ENCODE measurements at places on chromosomes 4 and X.

- DNase-seq, result no peak
Measured at GRCh38 chr4:51885363-51885762, 42.4 kb downstream of the DCUN1D4 start.

- no peak for DNase-seq
Measured at GRCh38 chr4:38831653-38832052, 25.0 kb downstream of the TLR6 start.

DNA sequence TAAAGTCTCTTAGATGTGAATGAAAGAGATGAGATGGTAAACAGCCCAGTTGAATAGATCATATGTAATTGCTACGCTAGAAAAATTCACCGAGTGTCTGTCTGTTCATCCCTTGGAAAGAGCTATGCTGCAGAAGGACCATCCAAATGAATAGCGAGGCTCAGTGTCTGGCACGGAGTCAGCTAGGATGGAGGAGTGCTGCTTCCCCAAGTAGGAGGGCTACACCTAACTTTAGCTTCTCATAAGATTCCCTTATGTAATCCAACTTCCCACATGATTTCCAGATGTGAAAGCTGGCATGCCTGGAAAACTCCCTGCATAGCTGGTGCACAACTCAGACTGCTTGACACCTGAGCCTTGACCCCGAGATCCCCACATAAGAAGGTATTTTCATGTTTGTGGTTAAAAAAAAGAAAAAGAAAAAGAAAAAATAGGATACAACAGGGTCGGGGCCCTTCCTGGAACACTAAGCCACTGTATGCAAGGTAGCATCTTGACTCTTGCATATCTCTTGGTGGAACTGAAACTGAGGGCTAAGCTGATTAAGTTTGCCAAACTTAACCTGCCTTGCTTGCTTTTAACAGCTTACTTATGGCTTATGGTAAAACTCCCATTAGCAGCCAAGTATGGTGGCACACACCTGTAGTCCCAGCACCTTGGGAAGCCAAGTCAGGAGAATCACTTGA lies 82.3 kb downstream of the FREM3 start:
- DNase-seq, result no peak

DNA sequence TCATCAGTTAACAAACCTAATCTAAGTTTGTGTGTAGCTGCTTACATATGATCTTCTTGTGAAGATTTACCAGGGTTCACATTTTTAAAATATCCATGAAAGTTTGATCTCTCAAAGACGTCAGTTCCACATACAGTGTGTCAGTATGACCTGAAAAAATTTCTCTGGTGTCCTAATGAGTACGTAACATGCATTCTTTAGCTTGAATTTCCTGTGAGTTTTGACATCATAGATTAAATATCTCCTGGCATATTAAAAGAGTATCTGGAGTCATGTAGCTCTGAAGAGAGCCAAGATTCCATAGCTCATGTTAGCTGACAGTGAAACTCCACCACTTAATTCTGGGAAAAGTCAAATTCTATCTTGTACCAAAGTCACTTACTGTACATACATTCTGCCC lies 43.9 kb upstream of the PDLIM5 start:
- no peak for DNase-seq

DNA sequence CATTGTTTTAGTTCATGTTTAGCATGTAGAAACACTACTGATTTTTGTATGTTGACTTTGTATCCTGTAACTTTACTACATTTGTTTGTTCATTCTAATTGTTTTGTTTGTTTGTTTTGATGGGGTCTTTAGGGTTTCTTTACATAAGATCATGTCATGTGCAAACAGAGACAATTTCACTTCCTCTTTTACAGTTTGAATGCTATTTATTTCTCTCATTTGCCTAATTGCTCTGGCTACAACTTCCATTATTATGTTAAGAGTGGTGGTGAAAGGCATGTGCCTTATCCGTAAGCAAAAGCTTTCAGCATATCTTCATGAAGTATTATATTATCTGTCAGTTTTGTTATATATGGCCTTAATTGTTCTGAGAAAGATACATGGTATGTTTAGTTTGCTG lies 571.1 kb downstream of the PCDH7 start:
- DNase-seq, result no peak

- DNase-seq, result no peak
Measured at GRCh38 chrX:112631892-112632291, 47.8 kb downstream of the LHFPL1 start.

DNA sequence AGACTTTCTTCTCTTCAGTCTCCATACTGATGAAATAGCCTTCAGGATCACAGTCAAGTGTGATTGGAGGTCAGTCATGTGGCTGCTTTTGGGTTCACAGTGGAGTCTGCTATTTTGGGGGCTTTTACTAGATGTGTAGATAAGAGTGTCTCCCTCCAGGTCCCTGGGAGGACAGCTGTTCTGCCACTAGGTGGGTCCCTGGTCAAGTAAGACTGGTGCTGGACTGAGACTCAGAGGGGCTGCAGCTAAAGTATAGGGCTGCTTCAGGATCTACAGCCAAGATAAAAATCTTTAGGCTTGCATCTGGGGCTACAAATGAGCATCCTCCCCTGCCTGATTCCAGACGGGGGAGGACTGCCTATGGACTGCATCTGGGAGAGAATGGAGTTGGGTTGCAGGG lies 200.7 kb upstream of the ANKRD50 start:
- no peak for DNase-seq

- DNase-seq, result no peak
Measured at GRCh38 chrX:130726661-130727060, 176.3 kb downstream of the ENOX2 start.

GRCh38 chrX:16868920-16869319 lies 1.2 kb downstream of the RBBP7 start:
- no peak for DNase-seq

DNA sequence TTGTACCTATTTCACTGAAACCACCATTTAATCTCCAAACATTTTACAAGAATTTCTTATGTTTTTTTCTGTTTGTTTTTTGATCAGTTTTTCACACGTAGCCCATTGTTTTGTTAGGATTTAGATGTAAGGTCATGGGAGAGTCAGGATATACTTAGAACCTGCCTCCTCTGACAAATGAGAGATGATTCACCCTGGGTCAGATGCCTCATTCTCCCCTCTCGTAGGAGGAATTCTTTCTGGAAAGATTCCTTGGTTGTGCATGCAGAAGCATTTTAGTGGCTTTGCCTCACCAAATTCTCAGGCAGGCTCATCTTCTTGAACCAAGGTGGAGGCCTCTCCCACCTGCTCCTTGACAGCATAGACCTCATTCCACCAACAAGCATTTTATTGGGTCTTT lies 599.3 kb downstream of the SPRY1 start:
- DNase-seq, result no peak

- DNase-seq, result no peak
Measured at GRCh38 chrX:65601530-65602220, 65.8 kb upstream of the MSN start.

DNA sequence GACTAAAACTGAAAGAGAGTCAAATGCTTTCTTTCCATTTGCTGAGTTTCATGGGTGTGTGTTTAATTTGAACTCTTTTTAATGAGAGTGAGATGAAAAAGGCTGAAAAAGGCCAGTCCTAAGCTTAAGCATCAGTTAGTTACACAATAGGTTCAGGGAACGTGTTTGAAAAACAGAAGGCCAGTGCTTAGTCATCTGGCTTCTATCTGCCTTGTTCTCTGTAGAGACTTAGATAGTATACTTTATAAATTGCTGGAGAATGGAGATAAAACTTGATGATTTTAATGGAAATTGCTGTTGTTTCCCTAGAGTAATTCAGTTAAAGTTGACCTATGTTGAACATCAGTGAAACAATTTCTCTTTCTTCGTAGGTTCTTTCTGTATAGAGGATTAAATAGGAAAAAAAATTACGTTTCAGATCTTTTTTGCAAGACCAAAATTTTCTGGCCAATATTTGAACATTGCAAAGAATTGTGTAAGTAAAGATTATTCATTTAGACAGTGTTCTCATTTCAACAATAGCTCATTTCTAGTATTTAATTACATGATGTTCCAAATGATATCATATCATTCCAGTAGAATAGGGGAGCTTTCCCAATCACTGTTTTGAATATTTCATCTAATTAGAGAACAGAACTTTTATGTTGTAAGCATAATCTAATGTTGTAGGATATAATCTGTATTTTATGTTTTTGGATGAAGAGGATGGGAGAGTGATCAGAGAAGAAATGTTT lies 1088.8 kb downstream of the ADGRL3 start:
- no peak for DNase-seq

DNA sequence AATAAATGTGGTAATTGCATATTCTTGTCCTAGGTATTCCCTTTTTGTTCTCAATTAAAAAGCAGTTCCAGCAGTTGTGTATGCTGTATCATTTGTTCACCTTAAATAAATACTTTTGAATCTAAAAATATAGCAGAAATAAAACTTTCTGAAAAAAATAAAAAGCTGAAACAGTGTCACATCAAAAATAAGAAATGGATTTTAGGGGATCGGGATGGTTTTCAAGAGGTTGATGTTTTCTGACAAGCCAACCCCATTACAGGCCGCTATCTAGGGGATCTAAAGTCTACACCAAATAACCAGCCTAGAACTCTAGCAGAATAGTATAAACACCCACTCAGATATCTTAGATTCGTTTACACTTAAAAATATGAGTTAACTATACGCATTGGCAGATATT lies 95.4 kb upstream of the MAML3 start:
- DNase-seq, result no peak

- DNase-seq, result no peak
Measured at GRCh38 chrX:22795671-22796070, 204.1 kb upstream of the DDX53 start.

DNA sequence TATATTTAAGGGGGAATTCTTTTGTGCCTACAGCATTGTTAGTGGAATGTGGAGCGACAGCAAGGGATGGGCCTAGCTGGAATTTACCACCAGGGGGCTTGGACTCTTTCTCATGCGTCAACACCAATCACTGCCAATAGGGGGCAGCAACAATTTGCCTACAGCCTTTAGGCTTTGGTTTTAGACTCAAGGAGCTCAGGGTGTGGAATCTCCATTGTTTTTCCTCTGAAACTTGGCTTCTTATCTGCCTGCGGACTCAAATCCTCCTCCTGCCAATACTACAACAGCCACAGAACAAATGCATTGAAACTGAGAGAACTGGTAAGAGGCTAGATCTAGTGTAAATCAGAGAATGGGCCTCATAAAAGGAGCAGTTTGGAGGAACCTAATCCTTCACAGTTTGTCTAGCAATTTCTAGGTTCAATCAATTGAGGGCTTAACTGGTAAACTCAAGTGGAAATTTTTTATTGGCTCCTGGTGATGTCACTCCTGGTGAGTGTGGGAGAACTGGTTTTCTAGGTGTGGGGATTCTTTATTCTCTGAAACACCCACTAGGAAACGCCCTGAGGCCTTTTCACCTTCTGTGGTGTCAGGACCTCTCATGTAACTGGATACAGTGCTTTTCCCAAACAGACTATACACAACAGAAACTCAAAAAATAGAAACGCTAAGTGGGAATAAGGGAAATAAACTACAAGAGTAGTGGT lies 27.9 kb upstream of the TMSB4X start:
- peak; percentile 57 for DNase-seq

GRCh38 chr4:73704314-73705055 lies 35.9 kb upstream of the CXCL8 start:
- no peak for DNase-seq

DNA sequence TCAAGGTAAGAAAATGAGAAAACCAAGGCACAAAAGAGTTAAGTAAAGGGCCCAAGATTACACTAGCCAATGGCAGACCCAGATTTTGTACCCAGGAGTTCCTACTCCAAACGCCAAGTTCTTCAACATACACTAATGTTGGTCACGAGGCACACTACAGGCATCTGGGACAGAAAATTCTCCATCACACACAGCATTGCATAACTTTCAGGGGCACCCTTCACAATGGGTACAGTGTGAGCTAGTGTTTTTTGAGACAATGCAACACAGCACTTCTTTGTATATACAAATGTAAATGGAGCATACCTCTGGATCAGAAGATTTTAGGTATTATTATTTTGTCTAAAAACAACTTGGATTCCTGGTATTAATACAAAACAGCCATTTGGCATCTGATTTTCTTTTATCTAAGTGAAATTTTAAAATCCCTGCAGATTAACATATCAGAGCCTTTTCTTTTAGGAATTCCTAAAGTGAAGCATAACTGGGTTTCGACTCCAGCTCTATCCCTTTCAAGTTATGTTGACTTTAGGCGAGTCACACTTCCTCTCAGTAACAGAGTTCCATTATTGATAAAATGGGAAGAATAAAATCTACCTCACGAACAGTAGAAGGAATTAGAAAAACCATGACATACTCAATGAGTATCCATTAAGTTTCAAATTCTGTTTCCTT lies 41.1 kb downstream of the ADGRA3 start:
- no peak for DNase-seq

DNA sequence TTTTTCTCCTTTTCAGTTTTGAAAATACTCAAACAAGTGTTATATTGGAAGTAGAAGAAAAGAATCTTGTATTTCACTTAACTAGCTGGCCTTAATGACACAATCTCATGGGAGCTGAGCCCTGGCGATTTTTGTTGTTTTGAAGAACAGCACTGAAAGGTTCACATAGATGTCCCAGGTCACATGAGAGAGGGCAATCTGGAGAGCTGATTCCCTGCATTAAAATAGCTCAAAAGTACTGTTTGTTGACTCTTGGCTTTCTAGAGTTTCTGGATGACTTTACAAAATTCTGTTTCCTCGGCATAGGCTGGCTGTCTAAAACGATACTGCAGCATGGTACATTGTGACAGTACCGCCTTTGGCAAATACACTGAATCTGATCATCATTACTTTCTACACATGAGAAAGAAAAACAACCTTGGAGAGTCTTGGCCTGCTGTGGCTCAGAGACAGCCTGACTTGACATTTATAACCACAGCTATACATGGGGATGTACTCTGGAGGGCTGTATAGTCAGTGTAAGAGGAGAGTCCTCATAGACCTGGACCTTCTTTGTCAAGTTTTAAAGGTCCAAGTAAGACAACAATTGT lies 119.8 kb upstream of the PDLIM3 start:
- no peak for DNase-seq

DNA sequence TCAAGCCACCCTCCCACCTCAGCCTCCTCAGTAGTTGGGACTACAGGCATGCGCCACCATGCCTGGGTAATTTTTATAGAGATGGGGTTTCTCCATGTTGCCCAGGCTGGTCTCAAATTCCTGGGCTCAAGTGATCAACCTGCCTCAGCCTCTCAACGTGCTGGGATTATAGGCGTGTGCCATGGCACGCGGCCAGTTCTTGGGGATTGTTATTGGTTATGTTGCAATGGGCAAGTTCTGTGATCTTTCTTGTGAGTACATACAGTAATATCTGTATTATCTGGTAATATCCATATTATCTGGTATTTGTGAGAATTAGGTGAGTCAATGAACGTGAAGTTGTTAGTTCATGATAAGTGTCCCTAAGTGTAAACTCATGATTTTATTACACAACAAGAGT lies 90.3 kb upstream of the TBL1X start:
- DNase-seq, result no peak

- DNase-seq, result no peak
Measured at GRCh38 chrX:38103857-38104812, 97.8 kb downstream of the SYTL5 start.
